ENCODE measurements at places on chromosomes 1 and 21. TPM values are rescaled to one million over a fixed set of nuclear protein-coding genes. Genes with fewer than 3 reads are reported as not detected.

DNA sequence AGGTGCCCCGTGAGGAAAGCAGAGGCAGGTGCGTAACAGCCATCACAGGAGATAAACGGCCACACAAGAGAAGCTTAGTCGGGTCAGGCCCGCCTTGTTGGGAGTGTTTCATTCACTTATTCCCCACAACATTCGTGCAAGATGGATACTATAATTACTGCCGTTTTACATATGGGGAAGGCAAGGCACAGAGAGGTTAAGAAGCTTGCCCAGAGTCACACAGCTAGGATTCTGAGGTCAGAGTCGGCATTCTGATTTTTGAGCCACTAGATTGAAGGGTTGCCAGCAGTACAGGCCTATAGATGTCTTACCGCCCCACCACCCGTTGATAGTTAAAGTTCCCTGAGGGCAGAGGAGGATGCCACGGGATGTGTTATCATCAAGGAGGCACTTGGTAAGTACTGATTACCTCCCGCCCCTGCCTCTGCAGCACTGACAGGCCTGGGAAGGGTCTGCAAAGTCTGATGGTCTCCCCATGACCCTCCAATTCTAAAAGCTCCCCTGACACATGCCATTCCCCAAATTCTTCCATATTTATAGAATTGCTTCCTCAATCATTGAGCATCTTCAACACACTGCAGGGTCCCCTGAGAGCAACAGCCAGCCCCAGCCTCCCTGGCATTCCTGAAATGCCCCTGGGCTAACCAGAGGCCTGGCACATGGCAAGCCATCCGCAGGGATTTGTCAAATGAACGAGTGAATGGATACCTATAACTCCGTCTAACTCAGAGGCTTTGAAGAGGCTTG lies 74.7 kb upstream of the CLDN14 start:
- DNase-seq = no peak

GRCh38 chr1:211591980-211592493 lies 13.1 kb upstream of the SLC30A1 start:
- DNase-seq = no peak

CAMK1G gene
- not detected for total RNA-seq

YBEY gene
- 10.8 TPM for total RNA-seq

GRCh38 chr21:29501451-29501850 lies 202.7 kb downstream of the BACH1 start:
- no peak for DNase-seq

ZNF648 gene
- total RNA-seq = not detected

KMO gene
- total RNA-seq = not detected

DNA sequence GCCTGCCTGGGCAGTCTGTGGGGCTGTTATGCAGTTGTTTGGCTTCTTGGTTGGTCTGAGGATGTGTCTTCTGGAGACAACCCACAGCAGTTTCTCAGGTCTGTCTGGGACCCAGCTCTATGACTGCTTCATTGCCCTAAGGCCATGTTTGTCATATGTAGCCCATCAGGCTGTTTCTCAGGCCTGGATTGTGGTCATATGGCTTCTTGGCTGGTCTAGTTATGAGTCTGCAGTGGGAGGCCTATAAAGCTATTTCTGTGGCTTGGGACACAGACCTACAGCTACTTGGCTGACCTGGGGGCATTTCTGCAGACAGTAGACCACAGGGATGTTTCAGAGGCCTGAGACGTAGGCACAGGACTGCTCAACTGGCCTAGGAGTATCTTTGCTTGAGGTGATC lies 41.5 kb downstream of the CHIA start:
- DNase-seq = no peak

SPRR2A gene
- not detected for total RNA-seq

DNA sequence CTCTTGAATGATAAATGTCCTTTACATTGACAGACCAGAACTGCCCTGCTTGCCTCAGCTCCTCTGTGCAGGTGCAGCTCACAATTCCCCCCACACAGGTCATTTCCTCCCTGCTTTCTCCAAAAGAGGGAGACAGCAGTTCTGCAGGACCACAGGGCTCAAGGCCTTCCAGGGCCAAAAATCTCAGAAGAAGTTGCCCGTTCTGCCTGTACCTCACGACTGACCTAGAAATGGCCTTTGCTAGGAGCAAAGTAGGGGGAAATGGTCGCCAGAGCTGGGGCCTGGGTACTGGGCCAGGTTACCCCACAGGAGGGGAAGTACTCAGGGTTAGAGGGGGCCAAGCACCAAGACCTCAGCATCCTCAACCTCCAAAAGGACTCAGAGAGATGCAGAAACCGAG lies 11.1 kb downstream of the RNU1-2 start:
- DNase-seq = no peak

DNA sequence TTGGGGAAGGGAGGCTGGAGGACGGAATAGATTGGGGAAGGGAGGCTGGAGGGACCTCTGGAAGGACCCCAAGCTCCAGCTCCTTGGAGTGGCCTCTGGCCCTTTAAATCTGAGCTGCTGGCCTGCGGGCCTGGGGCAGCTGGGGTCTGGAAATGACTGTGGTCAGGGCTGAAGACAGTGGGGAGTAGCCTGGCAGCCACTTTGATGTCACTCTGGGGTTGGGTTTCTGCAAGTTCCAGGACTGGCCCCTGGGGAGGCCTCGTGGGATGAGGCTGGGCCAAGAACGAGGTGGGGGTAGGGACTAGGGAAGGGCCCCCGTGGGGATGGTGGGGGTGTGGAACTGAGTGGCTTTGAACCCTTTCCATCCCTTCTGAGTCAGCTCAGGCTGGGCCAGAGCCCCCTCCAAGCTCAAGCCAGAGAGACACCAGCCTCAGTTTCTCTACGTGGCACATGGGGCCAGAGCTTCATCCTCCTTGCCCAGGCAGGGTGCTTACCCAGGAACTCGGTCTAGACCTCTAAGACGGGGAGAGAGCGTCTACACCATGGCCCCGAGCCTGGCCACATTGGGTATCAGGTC lies 59.7 kb downstream of the ALPL start:
- no peak for DNase-seq

GRCh38 chr1:110877776-110878175 lies 4.8 kb downstream of the CD53 start:
- DNase-seq = no peak

DNA sequence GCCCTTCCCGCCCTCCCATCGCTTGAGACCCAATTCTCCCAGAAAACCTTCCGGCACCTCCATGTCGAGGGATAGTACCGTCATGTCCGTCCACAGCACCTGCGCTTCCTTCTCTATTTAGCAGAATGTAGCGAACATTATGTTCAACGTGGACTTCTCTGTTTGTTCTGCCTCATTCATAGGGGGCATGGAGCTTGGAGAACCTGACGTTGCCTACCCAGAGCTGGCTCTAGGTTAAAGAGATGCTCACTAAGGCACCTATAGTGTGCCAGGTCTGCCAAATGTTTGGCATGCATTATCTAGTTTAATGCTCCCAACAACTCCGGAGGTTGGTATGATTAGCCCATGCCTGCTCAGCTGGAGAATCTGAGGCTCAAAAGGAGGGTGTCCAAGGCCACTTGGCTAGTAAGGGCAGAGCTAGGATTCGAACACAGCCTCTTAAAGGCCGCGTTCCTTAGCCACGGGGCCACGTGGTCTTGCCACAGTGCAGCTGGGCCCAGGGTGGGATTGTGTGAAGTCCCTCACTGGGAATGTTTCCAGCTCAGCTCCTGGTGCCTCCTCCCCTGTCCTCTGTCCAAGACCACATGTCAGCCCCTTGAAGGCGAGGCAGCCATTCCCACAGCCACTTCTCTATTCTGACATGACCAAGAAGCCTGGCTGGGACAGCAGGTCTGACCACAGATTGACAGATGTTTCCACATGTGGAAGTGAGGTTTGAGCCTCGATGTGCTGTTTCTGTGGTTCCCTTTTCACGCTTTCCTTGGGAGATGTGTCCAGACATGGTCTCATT lies 57.8 kb downstream of the RUNX3 start:
- DNase-seq = no peak

GRCh38 chr1:224054012-224054411 lies 59.9 kb upstream of the FBXO28 start:
- no peak for DNase-seq

Data from natural killer cell (primary cell).